ENCODE measurements at places on chromosomes 6 and 20.

DNA sequence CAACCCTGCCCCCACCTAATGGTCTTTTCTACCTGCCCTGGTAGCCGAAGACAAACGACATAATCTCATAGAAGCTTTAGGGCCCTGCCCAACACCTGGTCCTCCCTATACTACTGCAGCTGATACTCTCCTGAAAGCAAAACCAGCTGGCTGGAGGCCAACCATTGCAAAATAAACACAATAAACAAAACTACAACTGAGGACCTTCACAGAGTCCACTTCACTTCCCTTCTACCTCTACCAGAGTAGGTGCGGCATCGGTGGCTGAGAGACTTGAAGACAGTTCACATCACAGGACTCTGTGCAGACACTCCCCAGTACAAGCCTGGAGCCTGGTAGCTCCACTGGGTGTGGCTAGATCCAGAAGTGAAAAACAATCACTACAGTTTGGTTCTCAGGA lies 476.2 kb downstream of the MMUT start:
- no peak for DNase-seq

- DNase-seq = no peak
Observed at GRCh38 chr20:17471606-17472187, 59.5 kb downstream of the BFSP1 start.

- no peak for DNase-seq
Observed at GRCh38 chr6:117200067-117200466, 65.3 kb upstream of the VGLL2 start.

- DNase-seq = no peak
Observed at GRCh38 chr6:66533921-66534404, 826.9 kb upstream of the EYS start.

- no peak for DNase-seq
Observed at GRCh38 chr20:51008718-51009117, 14.2 kb downstream of the KCNG1 start.

DNA sequence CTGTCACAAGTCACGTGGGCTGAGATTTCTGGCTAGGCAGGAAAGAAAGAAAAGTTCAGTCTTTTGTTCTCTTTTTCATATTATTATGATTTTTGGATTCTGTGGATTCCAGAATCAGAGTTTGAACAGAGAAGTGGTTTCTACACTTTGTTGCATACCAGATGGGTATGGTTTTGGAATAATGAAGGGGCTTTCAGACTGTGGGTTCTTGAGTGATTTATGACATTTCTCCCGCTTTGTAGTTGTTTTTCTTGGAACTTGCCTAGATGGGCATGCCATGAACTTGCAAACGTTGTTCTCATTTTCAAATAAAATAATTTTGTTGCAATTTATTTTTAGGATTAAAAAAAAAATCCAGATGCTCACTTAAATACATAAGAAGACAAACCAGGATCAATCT lies 34.4 kb downstream of the CBFA2T2 start:
- no peak for DNase-seq

Measured in NAMALWA (cell line).